Uterus (tissue), 4 donors: ENCODE measurements at places on chromosomes 11 and 22. TPM values are rescaled to one million over a fixed set of nuclear protein-coding genes. Genes with fewer than 3 reads are reported as not detected.

DNA sequence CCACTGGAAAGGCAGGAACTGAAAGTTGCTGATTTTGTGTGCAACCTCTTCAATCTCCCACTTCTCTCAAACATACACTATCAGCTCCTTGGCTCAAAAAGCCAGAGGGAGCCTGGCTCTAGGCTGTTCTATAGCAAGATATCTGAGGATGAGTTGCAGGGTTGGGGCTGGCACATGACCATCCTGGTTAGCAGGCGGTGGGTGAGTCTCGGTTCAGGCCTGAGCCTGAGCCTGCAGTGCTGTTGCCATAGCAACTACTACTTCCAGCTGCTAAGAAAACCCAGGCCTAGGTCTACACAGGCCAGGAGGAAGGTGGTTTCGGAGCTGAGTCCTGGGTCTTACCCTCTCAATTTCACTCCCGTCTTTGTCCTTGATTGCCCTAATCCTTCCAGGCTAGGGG is 39.0 kb downstream of the CWC15 start:
- no peak for DNase-seq

MUC6 gene
- total RNA-seq, result 3.5 TPM

GRCh38 chr11:134082990-134083389 is 14.1 kb downstream of the JAM3 start:
- no peak for DNase-seq

THRSP gene
- not detected for total RNA-seq

- no peak for DNase-seq
Measured at GRCh38 chr11:119991022-119991404, 146.9 kb downstream of the TRIM29 start.

- DNase-seq, result no peak
Measured at GRCh38 chr22:45261407-45262088, 20.9 kb upstream of the KIAA0930 start.

LDHAL6A gene
- total RNA-seq, result not detected

TRIM48 gene
- not detected for total RNA-seq

GRCh38 chr11:128279866-128280265 is 307.5 kb downstream of the ETS1 start:
- DNase-seq, result no peak

TSKU gene
- 108 TPM for total RNA-seq

DNA sequence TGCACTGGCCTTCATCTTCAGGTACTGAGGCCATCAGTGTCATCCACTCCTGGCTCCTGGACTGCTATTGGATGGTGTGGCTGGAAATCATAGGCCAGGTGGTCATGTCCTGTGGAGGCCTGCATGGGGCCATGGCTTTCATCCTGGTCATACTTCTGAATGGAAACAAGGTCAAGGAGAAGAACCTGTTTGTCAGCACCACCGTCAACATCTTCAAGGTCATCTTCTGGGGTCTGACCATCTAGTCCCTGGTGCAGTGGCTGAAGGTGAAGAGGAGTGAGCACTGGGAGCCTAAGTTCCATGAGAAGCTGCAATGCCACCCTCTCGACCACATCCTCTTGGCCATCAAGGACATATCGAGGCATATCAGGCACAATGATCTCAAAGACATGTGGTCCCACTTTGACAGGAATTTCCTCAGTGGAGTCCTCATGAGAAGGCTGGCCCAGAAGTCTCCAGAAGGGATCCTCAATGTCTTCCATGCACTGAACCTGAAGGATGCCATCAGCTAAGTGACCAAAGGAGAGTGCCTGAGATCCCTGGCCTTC is 120.0 kb upstream of the SERPIND1 start:
- no peak for DNase-seq

OR8J3 gene
- total RNA-seq, result not detected

OR10A2 gene
- total RNA-seq, result not detected

- DNase-seq, result peak; percentile 60
Measured at GRCh38 chr11:68659158-68659921, 25.0 kb upstream of the GAL start.
